ENCODE measurements at places on chromosomes 13 and 19. TPM values are rescaled to one million over a fixed set of nuclear protein-coding genes. Genes with fewer than 3 reads are reported as not detected.

The LMTK3 gene
- 0.24 TPM for total RNA-seq

GRCh38 chr13:35473802-35474201 lies 2.7 kb downstream of the MAB21L1 start:
- H3K27ac ChIP-seq, result peak overlapping the region; percentile 95
- H3K4me3 ChIP-seq, result peak overlapping the region; percentile 92
- peaks cover 15% of the 10 kb centered on the region for H3K27me3 ChIP-seq
- H3K36me3 ChIP-seq, result peaks cover 68% of the 10 kb centered on the region
- peaks cover 33% of the 10 kb centered on the region for H3K4me1 ChIP-seq

DNA sequence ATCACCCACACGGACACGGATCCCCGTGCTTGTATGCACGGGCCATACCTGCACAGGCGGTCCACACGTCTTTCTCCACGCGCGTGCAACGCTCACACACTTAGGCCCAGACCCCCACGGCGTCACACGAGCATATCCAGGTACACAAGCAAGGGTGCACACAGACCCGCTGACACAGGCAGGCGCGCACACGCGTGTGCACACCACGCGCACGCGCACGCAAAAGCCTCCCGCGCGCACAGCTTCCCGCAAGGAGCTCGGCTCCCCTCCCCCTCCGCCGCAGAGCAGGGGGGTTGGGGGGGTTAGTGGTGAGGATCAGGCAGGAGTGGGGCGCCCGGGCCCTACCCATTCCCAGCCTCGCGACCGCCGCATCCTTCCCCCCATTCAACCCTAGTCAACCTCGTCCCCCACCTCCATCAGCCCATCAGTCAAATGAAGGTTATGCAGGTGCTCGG lies 407 bp downstream of the RAB3A start:
- no peak for DNase-seq
- peak overlapping the region; percentile 53 for H3K27ac ChIP-seq

DNA sequence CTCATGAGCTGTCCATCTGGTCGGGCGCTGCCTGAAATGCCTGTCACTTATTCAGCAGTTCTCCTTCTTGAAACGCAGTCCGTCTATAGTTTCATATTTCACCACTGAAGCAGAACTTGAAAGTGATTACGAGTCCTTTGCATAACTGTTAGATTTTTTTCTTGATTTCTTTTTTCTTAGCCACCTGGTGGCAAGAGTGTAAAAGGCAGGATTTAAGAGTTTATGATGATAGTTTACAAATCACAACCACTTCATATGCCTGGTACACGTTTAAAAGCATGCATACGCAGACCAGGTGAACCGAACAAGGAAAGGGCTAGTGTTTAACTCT lies 45.8 kb downstream of the GGACT start:
- H3K27ac ChIP-seq, result no peak overlapping the region
- H3K4me3 ChIP-seq, result no peak overlapping the region
- H3K4me1 ChIP-seq, result peaks cover 12% of the 10 kb centered on the region
- H3K36me3 ChIP-seq, result peaks cover 5% of the 10 kb centered on the region
- DNase-seq, result peak; percentile 42
- H3K27me3 ChIP-seq, result no peaks in the 10 kb centered on the region

- peaks cover 4% of the 10 kb centered on the region for H3K27me3 ChIP-seq
- peak overlapping the region; percentile 51 for H3K4me3 ChIP-seq
- peak overlapping the region; percentile 76 for H3K27ac ChIP-seq
- H3K36me3 ChIP-seq, result peaks cover 29% of the 10 kb centered on the region
Measured at GRCh38 chr13:26509491-26509890, 48.0 kb upstream of the WASF3 start.

GRCh38 chr13:70523622-70524021 lies 415.4 kb upstream of the KLHL1 start:
- no peaks in the 10 kb centered on the region for H3K36me3 ChIP-seq
- H3K27me3 ChIP-seq, result no peaks in the 10 kb centered on the region
- H3K4me1 ChIP-seq, result no peaks in the 10 kb centered on the region
- no peak overlapping the region for H3K4me3 ChIP-seq

DNA sequence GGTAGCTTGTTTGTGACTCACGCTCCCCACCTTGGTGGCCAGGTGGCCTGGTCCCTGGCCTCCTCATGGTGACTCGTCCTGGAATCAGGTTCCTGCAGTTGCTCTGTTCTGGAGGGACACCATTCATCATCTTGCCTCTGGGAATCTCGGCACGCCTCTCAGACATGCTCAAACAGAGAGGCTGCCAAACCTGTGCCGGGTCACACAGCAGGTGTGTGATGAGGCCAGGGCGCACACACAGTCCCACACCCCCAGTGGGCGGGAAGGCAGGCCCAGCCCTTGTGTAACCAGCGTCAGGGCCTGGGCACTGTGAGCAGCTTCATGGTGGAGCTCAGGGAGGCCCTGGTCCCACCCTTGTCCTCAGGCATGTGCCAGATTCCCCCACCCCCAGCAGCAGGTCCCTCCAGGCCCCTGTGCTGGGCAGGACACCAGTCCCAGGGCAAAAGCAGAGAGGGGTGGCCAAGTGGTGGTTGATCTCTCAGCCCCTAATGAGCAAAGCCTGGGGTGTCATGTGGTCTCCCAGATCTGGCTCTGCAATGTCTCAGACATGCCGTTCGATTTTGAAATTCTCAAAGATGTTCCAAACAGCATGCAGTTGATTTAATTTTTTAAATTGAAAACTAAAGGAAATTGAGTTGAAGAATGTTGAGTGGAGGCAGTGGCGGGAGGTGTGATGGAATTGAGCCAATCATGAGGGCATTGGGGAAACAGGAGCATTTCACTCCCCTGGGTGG lies 12.1 kb downstream of the CEBPA start:
- H3K27ac ChIP-seq, result no peak overlapping the region
- peaks cover 33% of the 10 kb centered on the region for H3K4me1 ChIP-seq
- DNase-seq, result no peak
- H3K4me3 ChIP-seq, result no peak overlapping the region

The PINLYP gene
- not detected for total RNA-seq

DNA sequence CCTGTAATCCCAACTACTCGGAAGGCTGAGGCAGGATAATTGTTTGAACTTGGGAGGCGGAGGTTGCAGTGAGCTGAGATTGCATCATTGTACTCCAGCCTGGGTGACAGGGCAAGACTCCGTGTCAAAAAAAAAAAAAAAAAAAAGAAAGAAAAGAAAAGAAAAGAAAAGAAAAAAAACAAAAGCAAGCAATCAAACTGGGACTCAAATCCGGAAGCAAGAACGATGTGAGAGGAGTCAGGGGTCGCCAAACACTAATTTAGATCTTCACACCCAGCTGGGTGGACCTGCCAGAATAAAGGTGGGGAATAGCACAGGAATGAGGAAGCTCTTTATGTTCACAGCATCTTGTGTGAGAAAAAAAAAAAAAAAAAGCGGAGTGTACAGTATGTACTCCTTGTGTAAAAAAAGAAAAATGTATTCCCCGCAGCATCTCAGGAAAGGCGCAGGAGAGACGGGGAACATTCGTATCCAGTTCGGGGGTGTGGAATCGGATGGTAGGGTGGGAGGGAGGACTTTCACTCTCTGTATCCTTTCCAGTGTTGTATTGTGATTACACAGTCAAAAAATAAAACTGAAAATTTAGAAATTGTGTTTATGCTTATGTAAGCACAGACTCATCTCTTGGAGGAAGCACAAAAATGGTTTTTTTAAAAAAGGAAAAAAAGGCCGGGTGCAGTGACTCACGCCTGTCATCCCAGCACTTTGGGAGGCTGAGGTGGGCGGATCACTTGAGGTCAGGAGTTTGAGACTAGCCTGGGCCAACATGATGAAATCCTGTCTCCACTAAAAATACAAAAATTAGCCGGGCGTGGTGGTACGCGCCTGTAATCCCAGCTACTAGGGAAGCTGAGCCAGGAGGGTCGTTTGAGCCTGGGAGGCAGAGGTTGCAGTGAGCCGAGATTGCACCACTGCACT lies 7.6 kb downstream of the DNAJB1 start:
- peaks cover 22% of the 10 kb centered on the region for H3K36me3 ChIP-seq
- peak; percentile 86 for DNase-seq
- H3K27ac ChIP-seq, result peak overlapping the region; percentile 93

DNA sequence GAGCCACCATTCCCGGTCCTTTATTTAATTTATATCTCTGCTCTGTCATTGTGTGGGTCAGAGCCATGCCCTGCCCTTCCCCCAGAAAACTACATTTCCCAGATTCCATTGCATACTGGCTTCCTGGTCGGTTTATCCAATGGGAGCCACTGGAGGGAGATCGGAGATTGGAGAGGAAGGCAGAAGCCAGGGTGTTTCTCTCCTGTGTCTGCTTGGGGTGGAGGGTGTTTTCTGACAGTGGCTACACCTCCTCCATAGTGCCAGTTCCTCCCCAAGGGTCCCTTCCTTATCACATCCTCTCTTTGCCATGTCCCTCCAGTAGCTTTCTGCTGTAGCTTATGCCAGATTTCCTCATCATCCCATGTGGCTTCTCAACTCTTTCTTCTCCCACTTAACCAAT lies 19.0 kb downstream of the OLFM2 start:
- H3K36me3 ChIP-seq, result no peaks in the 10 kb centered on the region
- peak overlapping the region; percentile 51 for H3K4me3 ChIP-seq
- DNase-seq, result peak; percentile 48
- H3K27ac ChIP-seq, result no peak overlapping the region
- H3K4me1 ChIP-seq, result peaks cover 18% of the 10 kb centered on the region
- H3K27me3 ChIP-seq, result peaks cover 17% of the 10 kb centered on the region

The NPHS1 gene
- total RNA-seq, result not detected

The C19orf38 gene
- total RNA-seq, result 0.66 TPM

The F2RL3 gene
- not detected for total RNA-seq

DNA sequence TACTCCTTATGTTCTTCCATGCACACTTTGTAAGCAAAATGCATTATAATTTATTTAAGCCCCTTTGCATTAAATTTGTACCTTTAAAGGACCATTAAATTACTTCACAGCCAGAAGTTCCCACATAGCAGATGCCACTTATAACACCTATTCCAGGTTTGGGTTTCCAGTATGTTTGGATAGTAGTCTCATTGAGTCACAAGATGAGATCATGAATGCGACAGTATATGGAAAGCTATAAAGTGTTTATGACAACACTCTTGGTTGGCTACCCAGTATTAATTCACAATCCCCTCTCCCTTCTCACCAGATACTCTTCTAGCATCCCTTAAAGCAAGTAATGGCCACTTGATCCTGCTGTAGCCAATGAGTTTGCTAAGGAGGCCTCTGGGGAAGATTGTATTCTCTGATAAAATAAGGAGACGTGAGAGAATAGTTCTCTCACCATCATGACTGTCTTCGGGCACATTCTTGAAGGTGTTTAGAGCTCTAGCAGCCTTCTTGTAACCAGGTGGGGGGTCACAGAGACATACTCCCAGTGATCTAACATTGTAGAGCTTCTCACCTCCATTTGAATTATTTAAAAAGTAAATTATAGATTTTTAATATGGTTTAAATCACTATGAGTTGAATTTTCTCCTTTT lies 2.8 kb upstream of the LHFPL6 start:
- H3K4me3 ChIP-seq, result no peak overlapping the region
- H3K36me3 ChIP-seq, result peaks cover 4% of the 10 kb centered on the region
- H3K27ac ChIP-seq, result no peak overlapping the region
- no peak for DNase-seq
- peaks cover 5% of the 10 kb centered on the region for H3K27me3 ChIP-seq

Data from HFFc6 (cell line).